Activated CD4-positive, alpha-beta memory T cell treated with anti-CD3 and anti-CD28 coated beads for 36 hours (primary cell): ENCODE measurements at places on chromosomes 4 and X. TPM values are rescaled to one million over a fixed set of nuclear protein-coding genes. Genes with fewer than 3 reads are reported as not detected.

The GPR50 gene
- not detected for total RNA-seq

The ADH6 gene
- not detected for total RNA-seq

DNA sequence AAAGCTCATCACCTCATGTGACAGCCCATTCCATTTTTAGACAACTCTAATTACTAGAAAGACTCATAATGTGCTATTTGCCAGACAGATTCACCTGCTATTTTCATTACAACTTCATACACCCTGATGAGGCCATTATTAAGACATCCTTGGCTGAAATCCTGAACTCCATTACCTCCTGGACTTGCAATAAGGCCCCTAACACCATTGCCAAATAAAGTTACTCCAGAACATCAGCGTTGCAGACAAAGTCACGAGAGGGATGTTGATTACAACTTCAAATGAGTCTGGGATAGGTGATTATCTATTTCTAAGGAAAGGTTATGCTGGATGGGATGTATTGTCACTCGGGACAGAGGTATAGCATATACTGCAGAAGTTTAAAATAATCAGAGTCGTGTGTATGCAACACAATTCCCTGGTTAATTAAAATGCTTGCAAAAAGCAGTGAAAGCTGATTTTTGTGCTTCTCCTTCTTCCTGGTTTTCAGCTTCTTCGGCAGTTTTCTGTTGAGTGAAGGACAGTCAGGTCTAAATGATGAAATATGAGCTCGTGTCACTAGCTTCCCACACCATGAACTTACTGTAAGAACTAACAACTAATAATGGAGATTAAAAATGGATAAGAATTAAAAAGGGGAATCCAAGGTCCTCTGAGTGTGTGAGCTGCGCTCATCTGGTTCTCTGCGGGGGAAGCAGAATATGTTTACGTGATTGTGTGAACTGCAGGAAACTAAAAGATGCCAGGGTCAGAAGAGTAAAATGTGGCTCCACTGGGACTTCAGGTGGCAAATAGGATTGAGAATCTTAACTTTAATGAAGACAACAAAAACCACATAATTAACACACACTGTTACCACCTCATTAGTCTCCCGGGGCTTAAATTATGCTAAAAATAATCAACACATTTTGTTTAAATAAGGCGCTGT lies 17.6 kb upstream of the SOD3 start:
- DNase-seq, result no peak

DNA sequence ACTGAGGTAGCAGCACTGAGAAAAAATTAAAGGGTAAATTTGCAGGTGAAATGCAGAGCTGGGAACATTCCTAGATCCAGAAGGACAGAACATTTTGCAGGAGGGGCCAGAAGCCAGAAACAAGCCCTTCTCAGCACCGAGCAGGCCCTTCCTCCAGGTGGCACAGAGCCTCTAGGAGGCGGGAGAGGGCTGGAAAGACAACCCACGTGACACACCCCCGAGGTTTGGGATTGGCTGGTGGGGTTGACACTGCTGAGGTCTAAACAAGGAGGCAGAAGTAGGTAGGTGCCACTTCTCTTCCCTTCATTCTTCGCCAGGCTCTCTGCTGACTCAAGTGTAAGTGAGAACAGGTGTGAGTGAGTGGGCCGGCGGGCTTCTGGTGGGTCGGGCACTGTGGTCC lies at the start of gene PAGE4:
TSS of gene PAGE4 (plus strand) at position 288 of the 400 bp plus-strand sequence. CDS start 1,126 bp downstream, outside the sequence.
- no peak for DNase-seq

GRCh38 chrX:9611436-9612145 lies 146.7 kb downstream of the TBL1X start:
- no peak for DNase-seq
